Activated T-cell treated with anti-CD3 and anti-CD28 coated beads, Interleukin-2, amount 50 U/mL, for 48 hours (primary cell): ENCODE measurements at places on chromosomes 1 and 21.

DNA sequence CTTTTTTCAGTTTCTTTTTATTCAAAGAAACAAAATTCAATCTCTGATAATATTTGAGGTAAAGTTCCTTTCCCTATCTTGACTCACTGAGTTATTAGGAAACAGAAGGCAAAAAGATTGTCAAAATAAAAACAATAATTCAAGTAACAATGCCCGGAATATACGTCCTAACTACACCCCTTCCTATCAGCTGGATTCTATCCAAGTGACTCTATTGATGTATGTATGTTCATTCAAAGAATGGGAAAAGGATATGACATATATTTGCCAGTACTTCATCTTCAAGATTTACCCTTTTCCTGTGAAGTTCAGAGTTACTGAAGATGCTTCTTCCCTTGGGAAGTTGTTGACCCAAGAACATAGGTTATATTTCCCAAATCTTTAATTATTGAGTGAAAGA is 13.7 kb downstream of the SPRTN start:
- DNase-seq, result no peak

GRCh38 chr1:11417162-11417561 is 61.8 kb upstream of the DISP3 start:
- DNase-seq, result no peak

- DNase-seq, result no peak
Measured at GRCh38 chr1:199936441-199936840, 91.1 kb upstream of the NR5A2 start.

DNA sequence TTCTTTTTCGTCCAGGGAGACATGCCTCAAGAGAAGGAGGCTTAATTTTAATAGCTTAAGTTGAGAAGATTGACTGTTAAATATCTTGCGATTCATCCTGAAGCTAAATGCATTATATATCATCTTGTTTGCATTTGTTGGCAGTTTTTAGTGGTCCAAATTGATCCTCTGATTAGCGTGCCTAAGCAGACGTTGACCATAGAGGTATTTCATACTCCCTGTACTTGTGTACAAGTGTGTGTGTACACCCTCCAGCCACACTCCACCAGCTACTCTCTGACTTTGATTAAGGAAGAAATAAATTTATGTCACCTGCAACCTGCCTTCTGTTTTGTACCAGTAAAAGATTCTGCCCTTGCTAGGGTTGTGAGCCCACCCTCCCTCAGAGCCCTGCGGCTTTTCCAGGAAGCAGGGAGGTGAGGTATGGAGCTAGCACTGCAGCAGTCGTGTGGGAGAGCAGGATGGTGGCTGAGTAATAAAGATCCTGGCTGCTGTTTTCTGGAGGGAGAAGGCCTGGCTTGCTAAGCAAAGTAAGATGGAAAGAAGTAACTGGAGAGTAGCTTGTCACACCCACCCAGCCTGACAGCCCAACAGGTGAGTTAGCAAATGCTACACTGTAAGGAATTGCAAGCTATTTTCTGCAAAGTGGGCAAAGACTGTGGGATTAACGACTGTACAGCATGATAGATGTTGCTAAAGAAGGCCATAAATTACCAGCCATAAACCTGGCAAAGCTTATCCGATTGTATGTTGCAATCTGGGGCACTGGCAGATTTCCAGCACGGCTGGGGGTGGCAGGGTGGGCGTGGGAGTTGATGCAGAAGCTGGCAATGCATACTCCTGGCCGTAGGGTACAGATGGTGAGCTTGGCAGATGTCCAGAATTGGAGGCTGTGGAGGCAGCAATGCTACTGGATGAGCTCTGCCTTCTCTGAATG is 170.2 kb downstream of the TNR start:
- no peak for DNase-seq

DNA sequence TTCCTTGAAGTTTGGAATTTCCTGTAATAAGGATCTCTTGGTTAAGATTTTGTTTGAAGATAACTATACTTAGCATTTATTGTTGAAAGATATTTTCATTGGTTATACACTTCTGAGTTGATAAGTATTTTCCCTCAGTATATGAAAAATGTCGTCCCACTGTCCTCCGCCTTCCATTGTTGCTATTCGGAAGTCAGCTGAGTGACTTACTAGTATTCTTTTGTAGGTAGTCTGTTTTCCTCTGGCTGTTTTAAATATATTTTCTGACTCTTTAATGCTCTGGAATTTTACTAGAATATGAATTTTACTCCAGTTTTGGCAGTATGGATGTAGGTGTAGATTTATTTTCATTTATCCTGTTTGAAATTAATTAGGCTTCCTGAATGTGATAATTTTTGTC is 498.7 kb upstream of the NFIA start:
- DNase-seq, result no peak

GRCh38 chr1:10514490-10515235 is 39.9 kb downstream of the PEX14 start:
- DNase-seq, result no peak

GRCh38 chr1:37994886-37995566 is 5.2 kb upstream of the SF3A3 start:
- peak; percentile 45 for DNase-seq

- no peak for DNase-seq
Measured at GRCh38 chr1:157310401-157310800, 172.2 kb upstream of the ETV3 start.

GRCh38 chr1:226034482-226034881 is 28.0 kb upstream of the H3-3A start:
- DNase-seq, result no peak

GRCh38 chr1:23963617-23964234 is 4.1 kb downstream of the PNRC2 start:
- no peak for DNase-seq

DNA sequence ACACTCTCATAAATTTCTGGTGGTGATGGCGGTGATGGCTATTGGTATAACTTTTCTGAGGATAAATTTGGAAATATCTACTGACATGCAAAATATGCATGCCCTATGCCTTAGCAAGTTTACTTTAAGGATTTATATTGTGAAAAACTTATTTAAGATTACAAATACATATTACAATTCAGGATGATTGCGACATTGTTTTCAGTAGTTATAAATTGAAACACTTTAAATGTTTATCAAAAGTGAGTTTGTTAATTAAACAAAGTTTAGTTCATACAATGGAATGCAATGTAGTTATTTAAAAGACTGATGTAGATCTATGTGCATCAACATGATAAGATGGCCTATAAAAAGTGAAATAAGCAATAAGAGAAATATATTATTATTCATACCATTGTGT is 331.3 kb upstream of the NR5A2 start:
- no peak for DNase-seq
